Lower leg skin (tissue), 4 donors: ENCODE measurements at places on chromosomes 1 and 21. TPM values are rescaled to one million over a fixed set of nuclear protein-coding genes. Genes with fewer than 3 reads are reported as not detected.

The CCDC185 gene
- not detected for total RNA-seq

GRCh38 chr21:45887120-45887611 lies 94.4 kb upstream of the COL6A1 start:
- DNase-seq = no peak

The CYP4A11 gene
- total RNA-seq = 0.29 TPM

- DNase-seq = no peak
Observed at GRCh38 chr21:35223480-35224156, 174.5 kb upstream of the RUNX1 start.

DNA sequence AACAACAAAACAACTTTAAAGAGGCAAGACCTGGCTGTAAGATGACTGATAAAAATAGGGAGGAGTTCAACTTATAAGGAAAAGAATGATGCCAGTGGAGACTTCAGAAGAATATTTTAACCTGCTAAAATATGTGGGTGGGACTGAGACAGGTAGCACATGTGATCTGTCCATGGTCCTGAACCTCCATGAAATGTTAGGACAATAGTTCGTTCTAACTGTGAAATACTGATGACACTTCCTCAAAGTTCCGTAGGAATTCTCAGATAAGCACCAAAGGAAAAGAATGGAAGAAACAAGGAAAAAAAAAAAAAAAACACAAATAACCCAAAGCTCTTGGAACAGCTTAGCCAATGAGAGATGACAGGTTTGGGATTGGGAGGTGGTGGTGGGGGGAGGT lies 44.7 kb downstream of the CDC42BPA start:
- no peak for DNase-seq

The ANGPTL3 gene
- total RNA-seq = not detected
